Mammary epithelial cell (primary cell): ENCODE measurements at places on chromosomes 5 and 9.

GRCh38 chr5:42645138-42645537 is 111.5 kb upstream of the CCDC152 start:
- no peak for DNase-seq

DNA sequence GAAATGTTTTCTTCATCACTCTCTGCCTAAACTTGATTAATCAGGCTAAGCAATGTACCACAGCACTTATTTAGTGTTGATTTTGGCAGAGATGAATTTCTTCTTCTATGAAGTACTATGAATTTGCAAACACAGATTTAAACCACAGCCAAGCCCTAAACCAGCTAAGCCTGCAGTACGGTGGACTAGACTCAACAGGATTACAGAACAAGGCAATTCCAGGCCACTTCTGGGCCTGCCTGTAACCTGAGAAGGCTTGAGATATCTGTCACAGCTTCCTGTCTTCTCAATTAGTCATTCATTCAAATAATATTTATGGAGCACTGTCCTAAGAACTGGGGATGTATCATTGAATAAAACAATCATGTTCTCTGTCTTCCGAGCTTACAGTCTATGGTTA is 32.4 kb upstream of the CAST start:
- peak; percentile 99 for DNase-seq

- DNase-seq: no peak
Observed at GRCh38 chr5:102801371-102801770, 46.3 kb downstream of the PAM start.

- DNase-seq: no peak
Observed at GRCh38 chr5:142360607-142361120, 35.8 kb upstream of the SPRY4 start.

- DNase-seq: no peak
Observed at GRCh38 chr9:8078641-8079140, 279.1 kb upstream of the DMAC1 start.

DNA sequence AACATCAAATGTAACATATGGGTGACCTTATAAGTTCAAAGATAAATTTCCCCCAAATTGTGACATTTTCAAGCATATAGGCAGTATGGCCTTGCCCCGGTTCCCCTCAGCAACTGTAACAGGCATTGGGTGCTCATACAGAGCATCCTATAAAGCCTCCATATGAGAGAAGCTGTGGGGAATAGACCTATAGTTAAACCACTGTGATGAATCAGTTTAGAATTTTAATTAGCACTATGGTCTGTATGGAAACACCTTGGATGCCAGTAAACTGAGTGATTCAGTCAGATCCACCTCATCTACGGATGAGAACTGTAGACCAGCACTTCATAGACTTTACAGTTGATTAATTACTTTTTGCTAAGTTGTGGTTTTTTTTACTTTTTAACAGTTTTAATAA is 79.4 kb downstream of the ERCC6L2 start:
- no peak for DNase-seq

GRCh38 chr9:89522959-89523285 is 25.0 kb upstream of the SEMA4D start:
- no peak for DNase-seq

DNA sequence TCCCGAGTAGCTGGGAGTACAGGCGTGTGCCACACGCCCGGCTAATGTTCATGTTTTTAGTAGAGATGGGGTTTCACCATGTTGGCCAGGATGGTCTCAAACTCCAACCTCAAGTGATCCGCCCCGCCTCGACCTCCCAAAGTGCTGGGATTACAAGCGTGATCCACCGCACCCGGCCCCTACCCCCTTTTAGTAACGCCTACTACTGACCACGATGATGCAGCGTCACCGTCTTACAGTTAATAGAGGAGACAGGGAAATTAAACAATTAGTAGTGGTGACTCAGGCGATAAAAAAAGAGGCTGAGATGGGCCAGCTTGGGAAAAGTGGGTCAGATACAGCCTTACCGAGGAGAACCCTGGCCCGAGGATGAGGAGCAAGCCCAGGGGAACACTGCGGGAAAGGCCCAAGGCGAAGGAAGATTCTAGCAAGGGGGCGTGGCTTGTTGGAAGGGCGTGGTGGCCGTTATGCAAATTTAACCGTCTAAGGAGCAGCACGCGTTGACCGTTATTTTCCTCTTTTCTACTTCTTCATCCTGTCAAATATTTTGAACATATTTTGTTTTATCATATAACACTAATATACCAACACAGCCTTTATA is 1.6 kb upstream of the SETX start:
- no peak for DNase-seq

- DNase-seq: peak; percentile 94
Observed at GRCh38 chr5:132265336-132266030, 8.0 kb downstream of the PDLIM4 start.

GRCh38 chr9:91519520-91520277 is 96.1 kb upstream of the NFIL3 start:
- no peak for DNase-seq

GRCh38 chr9:123861086-123861755 is 68.7 kb downstream of the DENND1A start:
- no peak for DNase-seq
